B cell (primary cell): ENCODE measurements at places on chromosomes 6 and 20. TPM values are rescaled to one million over a fixed set of nuclear protein-coding genes. Genes with fewer than 3 reads are reported as not detected.
A peak's percentile ranks its signal among the peaks of the same experiment; 100 is the strongest.

GRCh38 chr20:8578161-8578865 lies 446.2 kb downstream of the PLCB1 start:
- H3K36me3 ChIP-seq = no peaks in the 10 kb centered on the region
- H3K27ac ChIP-seq = no peak overlapping the region
- H3K4me3 ChIP-seq = no peak overlapping the region

GRCh38 chr6:122568797-122569221 lies 41.4 kb upstream of the PKIB start:
- H3K4me3 ChIP-seq = no peak overlapping the region
- no peaks in the 10 kb centered on the region for H3K36me3 ChIP-seq
- H3K27me3 ChIP-seq = no peaks in the 10 kb centered on the region
- DNase-seq = no peak
- H3K27ac ChIP-seq = no peak overlapping the region
- H3K4me1 ChIP-seq = no peaks in the 10 kb centered on the region

DNA sequence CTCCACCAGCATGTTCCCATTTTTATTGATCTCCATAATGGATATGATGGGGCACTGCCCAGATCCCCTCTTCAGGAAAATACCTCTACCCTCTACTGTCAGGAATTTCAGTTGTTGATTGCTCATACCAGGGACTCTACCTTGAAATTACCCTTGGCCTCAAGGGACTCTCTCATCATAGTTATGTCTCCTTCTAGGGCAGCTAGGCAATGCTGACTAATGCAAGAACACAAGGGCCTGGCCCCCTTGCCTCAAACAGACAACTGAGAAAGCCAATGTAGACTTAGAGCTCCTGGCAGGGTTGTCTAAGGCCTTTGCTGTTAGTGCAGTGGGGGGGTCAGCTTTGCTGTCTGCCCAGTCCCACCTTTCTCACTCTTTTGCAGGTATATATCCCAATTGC lies 493.1 kb downstream of the BTBD3 start:
- no peaks in the 10 kb centered on the region for H3K36me3 ChIP-seq
- no peak for DNase-seq
- no peak overlapping the region for H3K4me3 ChIP-seq
- no peak overlapping the region for H3K27ac ChIP-seq
- no peaks in the 10 kb centered on the region for H3K4me1 ChIP-seq

GRCh38 chr6:25928562-25929324 lies 1.7 kb downstream of the SLC17A2 start:
- H3K4me3 ChIP-seq = no peak overlapping the region
- no peak overlapping the region for H3K27ac ChIP-seq
- H3K27me3 ChIP-seq = no peaks in the 10 kb centered on the region
- H3K36me3 ChIP-seq = no peaks in the 10 kb centered on the region
- H3K4me1 ChIP-seq = no peaks in the 10 kb centered on the region

DNA sequence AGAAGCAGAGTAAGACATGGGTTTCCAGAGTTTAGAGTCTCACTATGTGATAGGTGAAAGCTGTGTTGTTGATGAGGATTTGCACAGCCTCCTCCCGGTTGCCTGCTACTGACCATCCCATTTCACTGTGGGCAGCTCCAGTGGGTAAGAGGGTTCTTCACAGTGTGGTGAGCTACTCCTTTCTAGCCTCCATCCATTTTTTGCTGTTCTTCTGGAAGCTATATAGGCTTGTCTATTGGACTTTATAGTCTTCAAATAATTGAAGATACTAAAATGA lies 13.4 kb downstream of the UST start:
- peak overlapping the region; percentile 44 for H3K4me3 ChIP-seq
- no peaks in the 10 kb centered on the region for H3K36me3 ChIP-seq
- no peaks in the 10 kb centered on the region for H3K27me3 ChIP-seq
- no peak for DNase-seq
- peaks cover 77% of the 10 kb centered on the region for H3K4me1 ChIP-seq

Gene KLC4
- polyA plus RNA-seq = 30.6 and 33.0 TPM in 2 replicates

Gene KCNK16
- polyA plus RNA-seq = not detected in 2 replicates
